ENCODE measurements at places on chromosomes 3 and 15. TPM values are rescaled to one million over a fixed set of nuclear protein-coding genes. Genes with fewer than 3 reads are reported as not detected.

The SLC2A2 gene
- not detected for total RNA-seq

The CCR8 gene
- not detected for total RNA-seq

The GOLGB1 gene
- total RNA-seq = 23.0 TPM

The RLBP1 gene
- 37.2 TPM for total RNA-seq

The FES gene
- total RNA-seq = 0.16 TPM

The GXYLT2 gene
- total RNA-seq = 27.2 TPM

The NR1I2 gene
- total RNA-seq = not detected

The FGD5 gene
- total RNA-seq = not detected

The TTLL13 gene
- not detected for total RNA-seq

The C3orf22 gene
- total RNA-seq = not detected

The CHRNB4 gene
- total RNA-seq = 0.08 TPM

The TGM4 gene
- not detected for total RNA-seq

The GP9 gene
- total RNA-seq = not detected

The WDR5B gene
- total RNA-seq = 7.8 TPM

The OR4F15 gene
- total RNA-seq = not detected

The KBTBD12 gene
- total RNA-seq = not detected

The TMEM42 gene
- total RNA-seq = 1.3 TPM

The MAP6D1 gene
- 5.7 TPM for total RNA-seq

DNA sequence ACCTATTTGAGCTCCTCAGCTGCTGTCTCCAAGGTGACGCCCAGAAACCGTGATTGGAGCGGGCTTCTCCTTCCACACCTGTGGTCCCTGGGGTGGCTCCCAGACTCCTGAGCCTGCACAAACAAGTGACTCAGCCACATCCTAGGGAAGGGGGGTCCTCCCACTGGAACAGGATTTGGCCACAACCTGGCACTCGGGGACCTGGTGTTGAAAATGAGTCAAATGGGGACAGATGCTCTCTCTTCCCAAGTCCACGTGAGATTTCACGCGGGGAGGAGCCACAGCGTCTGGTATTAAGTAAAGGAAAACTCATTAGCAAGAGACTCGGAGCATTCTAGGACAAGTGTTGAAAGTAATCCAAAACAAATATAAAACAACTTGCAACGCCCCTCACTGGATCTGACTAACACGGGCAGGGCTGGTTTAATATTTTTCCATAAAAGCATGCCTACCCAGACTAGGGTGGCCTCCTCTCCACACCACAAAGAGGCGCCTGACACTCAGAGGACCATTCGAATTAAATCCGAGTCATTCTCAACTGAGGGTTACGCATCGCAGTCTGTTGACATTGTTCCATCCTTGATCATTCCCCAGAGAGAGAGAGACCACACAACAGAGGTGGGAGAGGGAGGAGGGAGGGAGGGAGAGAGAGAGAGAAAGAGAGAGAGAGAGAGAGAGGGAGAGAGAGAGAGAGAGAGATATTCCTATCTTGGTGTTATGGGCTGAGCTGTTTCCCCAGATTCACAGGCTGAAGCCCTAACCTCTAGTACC is 74.4 kb downstream of the MGLL start:
- DNase-seq = no peak

DNA sequence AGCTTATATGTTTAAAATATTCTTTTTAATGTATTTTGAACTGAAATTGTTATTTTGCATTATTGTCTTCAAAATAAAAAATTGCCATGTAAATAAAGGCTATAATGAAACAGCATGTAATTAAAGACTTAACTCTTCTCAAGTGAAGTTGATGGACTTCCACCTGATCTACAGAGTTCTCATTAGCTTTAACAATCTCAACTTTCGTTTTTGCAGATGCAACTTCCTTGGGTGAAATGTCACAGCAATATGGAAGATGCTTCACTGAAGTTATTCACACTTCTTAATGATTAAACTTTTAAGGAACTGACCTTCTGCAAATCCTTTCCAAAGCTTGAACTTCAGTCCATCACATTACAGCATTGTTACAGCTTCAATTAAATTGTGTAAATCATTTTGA is 63.6 kb downstream of the OSTN start:
- DNase-seq = no peak

GRCh38 chr3:178518660-178519396 is 17.4 kb upstream of the KCNMB2 start:
- no peak for DNase-seq

DNA sequence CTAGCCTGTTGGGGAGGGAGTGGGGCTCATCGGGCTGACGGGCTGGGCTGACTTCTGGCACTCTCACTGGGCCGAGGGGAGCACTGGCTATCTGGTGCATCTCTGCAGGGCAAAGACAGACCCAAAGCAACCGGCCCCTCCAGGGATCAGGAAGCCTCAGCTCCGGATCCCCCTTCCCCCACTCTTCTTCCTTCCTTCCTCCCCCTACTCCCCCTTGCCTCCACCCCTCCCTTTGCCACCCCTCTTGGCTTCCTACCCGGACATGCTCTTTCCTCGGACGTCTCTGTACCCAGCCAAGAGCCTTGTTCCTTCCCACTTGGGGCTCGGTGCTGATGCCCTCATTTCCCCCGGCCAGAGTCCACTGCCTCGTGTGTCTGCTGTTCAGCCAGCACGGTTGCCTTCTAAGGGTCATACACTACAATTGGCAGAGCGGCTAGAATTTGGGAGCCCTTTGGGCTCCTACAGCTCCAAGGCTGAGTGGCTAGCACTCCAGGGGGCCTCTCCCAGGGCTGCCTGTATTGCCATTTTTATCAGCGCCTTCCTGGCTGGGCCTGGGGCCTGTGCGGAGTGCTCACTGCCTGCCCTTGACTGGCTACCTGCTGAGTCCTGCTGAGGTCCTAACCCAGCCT is 10.9 kb downstream of the SEMA3F start:
- no peak for DNase-seq

- DNase-seq = no peak
Observed at GRCh38 chr3:144544871-144545270, 573.2 kb downstream of the DIPK2A start.

GRCh38 chr15:28080386-28080785 is 18.7 kb downstream of the OCA2 start:
- DNase-seq = peak; percentile 68

DNA sequence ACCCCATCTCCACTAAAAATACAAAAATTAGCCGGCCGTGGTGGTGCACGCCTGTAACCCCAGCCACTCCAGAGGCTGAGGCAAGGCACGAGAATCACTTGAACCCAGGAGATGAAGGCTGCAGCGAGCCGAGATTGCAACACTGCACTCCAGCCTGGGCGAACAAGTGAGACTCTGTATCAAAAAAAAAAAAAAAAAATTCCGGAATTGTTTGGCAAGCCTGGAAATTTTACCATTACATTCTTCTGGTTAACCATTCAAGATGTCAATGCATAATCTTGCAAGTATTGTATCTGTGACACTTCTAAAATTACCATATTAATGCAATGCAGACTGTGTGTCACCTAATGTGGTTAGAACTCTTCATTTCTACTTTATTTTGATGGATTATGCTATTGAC is 67.0 kb downstream of the CSNK1G1 start:
- peak; percentile 55 for DNase-seq

DNA sequence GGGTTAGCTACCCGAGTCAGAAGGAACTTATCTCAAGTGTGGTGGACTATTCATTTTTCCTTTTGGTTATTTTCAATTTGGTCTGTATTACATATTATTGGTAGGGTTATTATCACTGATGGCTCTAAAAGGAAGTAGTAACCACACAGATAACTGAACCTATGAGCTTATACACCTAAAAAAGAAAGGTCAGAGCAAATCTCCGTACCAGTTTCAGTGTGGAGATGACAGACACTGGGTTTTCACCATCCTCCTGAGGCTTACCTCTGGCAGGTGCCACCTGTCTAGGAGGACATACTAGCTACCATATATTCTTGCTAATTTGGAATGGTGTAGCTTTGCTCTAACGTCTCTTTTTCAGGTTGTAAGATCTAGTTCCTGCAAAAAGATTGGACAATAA is 10.2 kb downstream of the GAP43 start:
- DNase-seq = no peak

DNA sequence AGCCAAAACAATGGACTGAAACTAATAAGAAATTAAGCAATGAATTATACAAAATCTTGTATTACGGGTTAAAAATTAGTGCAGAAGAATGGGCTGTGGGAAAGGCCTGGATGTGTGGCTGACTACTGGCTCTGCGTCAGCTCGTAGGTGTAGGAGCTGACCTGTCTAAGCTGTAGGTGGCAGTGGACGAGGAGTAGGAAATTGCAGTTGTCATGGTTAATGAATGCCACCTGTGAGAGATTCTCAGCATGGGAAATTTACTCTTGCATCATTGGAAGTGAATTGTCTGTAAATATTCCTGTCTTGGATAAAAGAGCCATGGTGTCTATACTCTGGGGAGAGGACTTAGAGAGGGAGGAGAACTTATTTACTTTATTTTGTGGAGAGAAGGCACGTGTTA is 23.4 kb downstream of the CHRNA7 start:
- DNase-seq = no peak

- no peak for DNase-seq
Observed at GRCh38 chr15:100334905-100335304, 6.9 kb downstream of the ADAMTS17 start.

DNA sequence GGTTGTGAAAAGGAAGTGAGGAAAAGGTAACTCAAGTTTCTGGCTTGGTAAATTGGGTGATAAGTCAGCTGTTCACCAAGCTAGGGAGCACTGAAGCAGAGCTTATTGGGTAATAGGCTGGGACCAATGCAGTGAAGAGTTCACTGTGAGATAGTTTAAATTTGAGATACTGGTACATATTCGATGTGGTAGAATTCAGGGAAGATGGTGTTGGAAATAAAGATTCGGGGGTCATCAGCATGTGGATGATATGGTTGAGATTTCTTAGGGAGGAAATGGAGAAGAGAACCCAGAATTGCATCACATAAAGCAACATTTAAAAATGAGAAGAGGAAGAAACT is 16.9 kb downstream of the MME start:
- DNase-seq = no peak

DNA sequence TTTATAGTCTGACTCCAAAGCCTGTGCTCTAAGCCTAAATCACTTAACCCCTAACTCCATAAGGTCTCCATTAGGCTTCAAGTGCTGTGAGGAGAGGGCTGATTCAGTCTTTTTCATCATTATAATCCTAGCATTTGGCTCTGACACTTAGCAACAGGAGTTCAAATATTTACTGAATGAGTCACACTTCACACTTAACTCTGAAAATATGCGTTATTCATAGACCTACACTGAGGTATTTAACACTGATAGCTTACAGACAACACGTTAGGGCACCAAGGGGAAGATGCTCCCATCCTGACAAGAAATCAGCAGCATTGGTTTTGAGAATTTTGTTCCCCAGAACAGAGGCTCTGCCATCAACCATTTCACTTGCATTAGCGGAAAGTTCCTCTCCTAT is 53.5 kb downstream of the MSL2 start:
- DNase-seq = no peak

- no peak for DNase-seq
Observed at GRCh38 chr3:124168271-124168670, 176.3 kb upstream of the ROPN1 start.

DNA sequence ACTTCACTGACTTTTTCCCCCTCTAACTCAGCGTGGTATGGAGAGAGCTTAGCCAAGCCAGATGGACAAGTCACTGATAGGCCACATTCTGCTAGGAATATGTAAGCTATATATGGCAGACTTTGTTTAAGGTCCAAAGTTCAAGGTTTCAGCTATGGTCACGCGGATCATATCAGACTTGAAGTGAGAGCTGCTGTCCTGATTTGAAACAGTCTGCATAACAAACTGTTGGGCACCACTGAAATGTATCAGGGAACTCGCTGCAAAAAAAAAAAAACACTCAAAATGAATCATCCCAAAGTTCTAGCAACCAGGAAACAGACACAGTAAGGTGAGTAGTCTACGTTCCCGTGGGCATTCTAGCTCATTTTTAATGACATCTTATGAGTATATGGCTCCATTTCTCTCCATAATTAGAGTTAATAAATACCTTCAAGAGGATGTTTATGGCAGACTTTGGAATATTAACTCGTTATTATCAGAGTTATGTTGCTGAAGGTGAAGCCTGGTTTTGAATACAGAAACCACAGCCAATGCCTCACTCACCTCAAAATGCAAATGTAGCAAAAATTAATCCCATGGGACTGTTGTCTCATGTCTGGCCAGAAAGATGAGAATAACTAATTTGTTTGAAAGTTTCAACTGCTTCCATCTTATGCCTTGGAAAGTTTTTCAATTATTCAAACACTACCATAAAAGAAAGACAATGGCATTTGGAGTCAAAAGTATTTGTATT is 12.3 kb downstream of the DPH3 start:
- no peak for DNase-seq

DNA sequence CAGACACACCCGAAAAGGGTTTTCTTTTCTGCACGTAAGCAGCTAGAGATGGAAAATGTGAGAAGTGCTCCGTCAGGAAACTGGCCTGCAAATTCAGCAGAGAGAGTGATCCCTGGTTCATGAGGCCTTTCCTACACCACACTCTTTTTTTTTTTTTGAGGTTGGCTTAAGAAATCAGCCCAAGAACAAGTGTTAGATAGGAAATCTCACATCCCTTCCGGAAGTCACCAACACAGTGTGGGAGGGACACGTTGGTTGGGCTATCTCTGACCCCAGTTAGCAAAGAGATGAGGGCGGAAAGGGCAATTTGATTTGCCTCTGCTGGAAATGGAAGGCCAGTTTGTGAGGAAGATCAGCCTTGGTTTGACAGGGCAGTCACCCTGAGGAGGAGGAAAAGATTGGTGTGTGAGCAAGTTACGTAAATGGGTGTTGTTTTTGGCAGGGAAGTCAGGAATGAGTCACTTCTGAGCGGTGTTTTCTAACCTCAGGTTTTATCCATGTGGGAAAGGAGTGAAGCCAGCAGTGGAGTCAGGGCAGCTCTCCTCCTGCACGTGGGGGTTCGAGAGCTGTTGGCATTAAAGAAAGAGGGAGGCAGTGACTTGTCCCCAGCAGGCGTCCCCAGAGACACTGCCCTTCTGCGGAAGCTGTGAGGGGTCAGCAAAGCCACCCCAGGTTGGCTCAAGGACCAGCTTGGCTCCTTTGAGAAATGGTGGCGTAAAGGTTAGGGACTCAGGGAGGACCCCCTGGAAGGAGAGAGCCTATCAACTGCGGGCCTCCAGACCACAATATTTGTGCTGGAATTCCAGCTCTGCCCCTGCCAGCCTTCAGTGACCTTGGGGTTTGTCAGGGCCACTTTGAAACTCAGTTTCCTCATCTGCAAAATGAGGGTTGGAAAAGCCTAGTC is 237.6 kb upstream of the BHLHE40 start:
- peak; percentile 84 for DNase-seq

DNA sequence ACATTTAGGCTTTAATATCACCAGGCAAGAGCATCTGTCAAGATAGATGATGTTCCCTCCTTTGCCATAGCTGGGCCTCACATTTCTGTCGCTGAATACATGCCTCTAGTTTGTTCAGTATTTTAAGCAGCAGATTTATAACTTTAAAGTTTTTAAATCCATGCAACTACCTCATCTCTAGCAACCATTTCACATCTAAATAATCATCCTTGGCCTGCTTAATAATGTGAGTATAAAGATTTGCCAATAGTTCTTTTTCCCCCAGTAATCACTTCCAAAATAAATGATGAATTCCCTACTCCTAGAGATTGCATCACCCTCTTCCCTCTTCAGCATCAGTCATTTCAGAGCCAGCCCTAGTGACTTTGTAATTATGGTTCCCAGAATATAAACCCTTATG is 36.2 kb upstream of the FILIP1L start:
- no peak for DNase-seq

Measured in SK-MEL-5 (cell line).